ENCODE measurements at places on chromosomes 3 and 15.

GRCh38 chr3:153666991-153667740 is 454.0 kb upstream of the ARHGEF26 start:
- H3K27me3 ChIP-seq = peaks cover 2% of the 10 kb centered on the region
- DNase-seq = no peak
- no peak overlapping the region for H3K4me3 ChIP-seq
- H3K27ac ChIP-seq = no peak overlapping the region
- peaks cover 2% of the 10 kb centered on the region for H3K4me1 ChIP-seq

DNA sequence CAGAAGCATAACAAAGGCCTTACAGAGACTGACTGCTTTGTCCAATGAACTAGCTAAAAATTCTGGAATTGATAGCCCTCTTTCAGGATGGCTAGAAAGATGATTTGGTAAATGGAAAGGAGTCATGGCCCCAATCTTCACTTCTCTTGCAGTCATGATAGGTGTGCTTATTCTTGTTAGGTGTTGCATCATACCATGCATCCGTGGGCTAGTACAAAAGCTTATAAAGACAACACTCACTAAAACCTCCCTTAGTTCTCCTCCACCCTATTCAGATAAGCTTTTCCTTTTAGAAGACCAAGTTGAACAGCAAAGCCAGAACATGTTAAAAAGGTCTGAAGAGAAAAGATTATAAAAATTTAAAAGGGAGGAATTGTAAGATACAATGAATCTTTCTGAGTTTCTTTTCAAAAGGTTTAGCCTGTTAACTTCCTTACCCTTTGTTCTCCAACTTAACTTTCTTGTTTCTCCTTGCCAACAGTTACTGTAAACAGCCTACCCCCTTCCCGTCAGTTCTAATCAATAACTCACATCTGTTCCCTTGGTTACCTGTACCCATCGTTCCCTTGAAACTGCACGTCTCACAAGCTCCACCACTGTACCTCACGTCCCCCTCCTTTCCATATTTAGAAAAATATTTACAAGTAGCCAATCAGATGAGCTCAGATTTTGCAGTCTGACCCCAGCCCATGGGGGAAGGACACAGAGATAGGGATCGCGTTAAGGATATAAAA is 105.8 kb downstream of the ZBBX start:
- H3K4me3 ChIP-seq = no peak overlapping the region
- no peak overlapping the region for H3K27ac ChIP-seq
- no peak for DNase-seq
- H3K4me1 ChIP-seq = no peaks in the 10 kb centered on the region
- H3K27me3 ChIP-seq = no peaks in the 10 kb centered on the region
- H3K36me3 ChIP-seq = no peaks in the 10 kb centered on the region

- no peaks in the 10 kb centered on the region for H3K36me3 ChIP-seq
- peaks cover 4% of the 10 kb centered on the region for H3K4me1 ChIP-seq
- H3K27me3 ChIP-seq = peaks cover 4% of the 10 kb centered on the region
- no peak overlapping the region for H3K4me3 ChIP-seq
Measured at GRCh38 chr3:31353166-31353565, 179.6 kb upstream of the STT3B start.

DNA sequence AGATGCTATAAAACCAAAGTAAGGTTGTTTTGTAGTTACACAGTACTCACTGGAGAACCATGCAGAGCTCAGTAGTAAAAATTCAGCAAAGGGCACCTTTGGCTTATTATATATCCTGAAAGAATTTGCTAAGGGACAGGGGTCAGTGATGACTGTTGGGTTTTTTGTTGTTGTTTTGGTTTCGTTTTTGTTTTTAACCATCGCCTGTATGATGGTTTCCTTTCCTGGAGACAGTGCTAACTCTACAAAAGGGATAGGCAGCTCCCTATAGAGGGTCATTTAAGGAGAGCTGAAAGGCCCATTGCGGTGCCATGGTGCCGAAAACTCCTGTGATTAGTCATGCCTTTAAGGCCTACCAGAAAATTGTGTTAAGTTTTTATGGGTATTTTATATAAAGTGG is 118.2 kb upstream of the GOLIM4 start:
- no peak overlapping the region for H3K4me3 ChIP-seq
- H3K27ac ChIP-seq = no peak overlapping the region
- no peaks in the 10 kb centered on the region for H3K36me3 ChIP-seq
- peaks cover 2% of the 10 kb centered on the region for H3K27me3 ChIP-seq
- no peak for DNase-seq
- peaks cover 8% of the 10 kb centered on the region for H3K4me1 ChIP-seq

DNA sequence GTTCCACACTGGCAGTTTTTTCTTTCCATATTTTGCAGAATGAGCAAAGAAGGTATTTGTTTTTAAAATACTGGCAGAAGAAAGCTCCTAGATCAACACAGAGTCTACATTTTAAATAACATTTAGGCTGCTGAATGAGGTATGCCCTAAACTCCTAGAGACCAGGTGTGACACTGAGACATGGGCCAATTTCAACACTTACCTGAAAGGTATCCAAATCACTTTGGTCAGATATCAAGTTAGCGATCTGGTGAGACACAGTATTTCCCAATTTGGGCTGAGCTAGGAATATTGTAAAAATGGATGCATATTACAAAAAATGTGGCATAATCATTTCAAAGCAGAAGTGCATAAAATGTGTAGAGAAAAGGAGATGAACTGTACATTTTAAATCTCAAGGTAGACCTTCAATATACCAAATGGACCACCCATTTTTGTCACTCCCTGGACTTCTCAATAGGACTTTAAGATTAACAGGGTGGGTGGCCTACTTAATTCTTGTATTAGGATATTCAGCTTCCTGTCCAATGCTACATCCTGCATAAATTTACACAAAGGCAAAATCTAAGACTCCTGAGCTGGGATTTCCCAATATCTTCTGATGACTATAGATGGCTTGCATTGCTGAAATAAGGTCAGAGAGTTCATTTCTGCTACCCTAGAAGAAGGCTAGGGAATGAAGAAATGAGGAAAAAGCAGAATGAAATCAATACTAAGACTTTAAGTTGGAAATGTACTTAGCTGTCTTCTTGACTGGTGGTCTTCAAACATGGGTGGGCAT is 487.8 kb downstream of the FOXP1 start:
- H3K4me3 ChIP-seq = no peak overlapping the region
- no peak for DNase-seq
- H3K27ac ChIP-seq = no peak overlapping the region
- peaks cover 62% of the 10 kb centered on the region for H3K4me1 ChIP-seq

DNA sequence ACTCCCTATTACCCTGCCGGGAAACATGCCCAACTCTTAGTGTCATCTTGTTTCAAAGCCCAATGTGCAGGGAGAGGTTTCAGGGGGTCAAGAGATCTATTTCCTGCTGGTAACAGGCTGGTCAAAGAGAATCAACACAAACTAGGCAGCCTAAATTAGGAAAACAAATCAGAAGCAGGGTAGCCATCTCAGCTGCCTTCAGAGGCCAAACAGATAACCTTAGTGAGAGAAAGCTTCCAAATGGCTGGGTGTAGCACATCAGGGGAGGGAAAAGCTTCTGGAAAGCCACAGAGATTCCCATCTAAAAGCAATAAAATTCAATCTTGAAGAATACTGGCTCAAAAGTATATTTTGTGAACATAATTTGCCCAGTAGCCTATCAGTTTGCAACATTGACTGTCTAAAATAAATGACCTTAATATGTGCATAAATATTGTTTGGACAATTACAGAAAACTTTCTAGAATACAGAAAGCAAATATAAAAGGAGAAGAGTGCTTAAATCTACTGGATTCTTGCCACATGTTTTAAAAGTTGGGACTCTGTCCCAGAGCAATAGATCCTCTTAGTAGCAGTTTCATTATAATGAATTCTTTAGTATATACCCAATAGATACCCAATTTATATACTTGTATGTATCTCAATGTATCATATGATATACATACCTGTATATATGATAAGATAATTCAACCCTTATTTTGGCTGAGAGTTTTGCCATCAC is 371.9 kb upstream of the RARB start:
- H3K27ac ChIP-seq = no peak overlapping the region
- DNase-seq = no peak
- H3K4me1 ChIP-seq = no peaks in the 10 kb centered on the region
- H3K27me3 ChIP-seq = no peaks in the 10 kb centered on the region
- no peak overlapping the region for H3K4me3 ChIP-seq

- H3K4me3 ChIP-seq = no peak overlapping the region
- no peak for DNase-seq
- H3K27ac ChIP-seq = no peak overlapping the region
- H3K27me3 ChIP-seq = no peaks in the 10 kb centered on the region
- no peaks in the 10 kb centered on the region for H3K36me3 ChIP-seq
- no peaks in the 10 kb centered on the region for H3K4me1 ChIP-seq
Measured at GRCh38 chr15:54884312-54884711, 312.4 kb downstream of the RSL24D1 start.

GRCh38 chr3:80492162-80492561 is 724.4 kb upstream of the ROBO1 start:
- H3K4me3 ChIP-seq = no peak overlapping the region
- no peak for DNase-seq

- DNase-seq = no peak
- H3K4me1 ChIP-seq = peaks cover 5% of the 10 kb centered on the region
- H3K27me3 ChIP-seq = no peaks in the 10 kb centered on the region
- H3K27ac ChIP-seq = no peak overlapping the region
Measured at GRCh38 chr15:52649686-52650085, 29.5 kb downstream of the ATOSA start.

GRCh38 chr15:95996494-95996893 is 334.0 kb upstream of the NR2F2 start:
- peaks cover 13% of the 10 kb centered on the region for H3K4me1 ChIP-seq
- no peak overlapping the region for H3K27ac ChIP-seq
- no peaks in the 10 kb centered on the region for H3K36me3 ChIP-seq
- peaks cover 17% of the 10 kb centered on the region for H3K27me3 ChIP-seq

DNA sequence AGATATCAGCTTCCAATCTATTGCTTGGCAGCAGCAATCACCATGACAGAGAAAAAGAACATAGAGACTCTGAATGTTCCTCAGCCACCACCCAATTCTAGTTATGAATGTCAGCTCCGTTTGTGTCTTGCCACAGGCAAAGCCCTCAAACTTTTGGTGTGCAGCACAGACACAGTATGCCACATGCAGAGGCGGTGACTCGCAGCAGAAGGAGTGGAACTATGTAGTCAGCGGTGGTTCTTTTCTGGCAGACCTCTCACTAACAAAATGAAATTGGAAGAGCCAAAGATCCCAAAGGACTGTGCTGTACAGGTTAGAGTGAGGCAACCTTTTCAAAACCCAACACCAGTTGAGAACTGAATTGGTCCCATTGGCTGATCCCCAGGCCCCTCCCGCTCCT is 220.9 kb downstream of the SLC9A9 start:
- peaks cover 2% of the 10 kb centered on the region for H3K27me3 ChIP-seq
- H3K4me1 ChIP-seq = peaks cover 5% of the 10 kb centered on the region
- no peaks in the 10 kb centered on the region for H3K36me3 ChIP-seq
- H3K27ac ChIP-seq = no peak overlapping the region
- no peak overlapping the region for H3K4me3 ChIP-seq
- DNase-seq = no peak

- H3K4me1 ChIP-seq = no peaks in the 10 kb centered on the region
- H3K36me3 ChIP-seq = no peaks in the 10 kb centered on the region
- no peak overlapping the region for H3K27ac ChIP-seq
- no peak for DNase-seq
- H3K27me3 ChIP-seq = peaks cover 36% of the 10 kb centered on the region
Measured at GRCh38 chr15:70121624-70122302, 24.0 kb upstream of the TLE3 start.

DNA sequence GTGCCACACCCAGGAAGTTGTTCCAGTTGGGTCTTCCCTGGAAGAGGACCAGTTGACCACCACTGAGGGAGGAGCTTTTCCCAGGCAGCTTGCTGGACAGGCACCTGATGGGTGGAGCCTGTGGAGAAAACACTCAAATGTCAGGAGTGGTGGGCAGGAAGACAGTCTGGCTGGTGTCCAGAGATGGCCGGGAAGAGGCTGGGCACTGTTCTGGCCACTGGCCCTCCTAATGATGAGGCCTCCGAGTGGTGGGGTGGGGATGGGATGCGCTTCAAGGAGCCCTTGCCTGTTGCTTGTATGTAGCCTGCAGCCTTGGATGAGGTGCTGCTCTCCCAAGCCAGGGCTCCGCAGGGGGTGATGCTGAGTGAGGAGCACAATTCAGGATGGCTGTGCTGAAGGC is 12.3 kb downstream of the PLEKHO2 start:
- H3K4me3 ChIP-seq = no peak overlapping the region
- H3K4me1 ChIP-seq = peaks cover 20% of the 10 kb centered on the region
- H3K27ac ChIP-seq = no peak overlapping the region
- no peaks in the 10 kb centered on the region for H3K27me3 ChIP-seq

DNA sequence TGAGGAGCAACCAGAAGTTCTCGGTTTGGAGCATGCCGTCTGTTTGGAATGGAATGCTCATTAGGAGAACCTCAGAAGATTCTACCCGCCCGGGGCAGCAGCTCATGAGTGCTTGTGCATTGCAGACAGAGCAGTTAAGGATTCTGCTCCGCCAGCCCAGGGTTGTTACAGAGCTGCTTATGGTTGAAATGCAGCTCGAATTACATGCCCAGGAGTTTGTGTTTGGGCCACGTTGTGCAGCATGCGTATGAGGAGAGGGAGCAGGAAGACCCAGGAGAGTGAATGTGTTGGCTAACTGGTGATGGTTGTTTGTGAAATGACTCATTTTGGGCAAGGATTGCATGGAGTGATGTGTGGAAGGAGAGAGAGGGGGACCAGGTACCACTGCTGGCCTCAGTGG is 9.0 kb downstream of the FGD5 start:
- H3K27me3 ChIP-seq = peaks cover 12% of the 10 kb centered on the region
- no peak for DNase-seq
- no peaks in the 10 kb centered on the region for H3K36me3 ChIP-seq
- no peak overlapping the region for H3K27ac ChIP-seq
- H3K4me1 ChIP-seq = no peaks in the 10 kb centered on the region

- H3K36me3 ChIP-seq = no peaks in the 10 kb centered on the region
- DNase-seq = no peak
- no peak overlapping the region for H3K4me3 ChIP-seq
- H3K27ac ChIP-seq = no peak overlapping the region
- H3K4me1 ChIP-seq = no peaks in the 10 kb centered on the region
Measured at GRCh38 chr15:92606126-92606835, 49.3 kb downstream of the FAM174B start.
